ENCODE measurements at places on chromosomes 16 and 17. TPM values are rescaled to one million over a fixed set of nuclear protein-coding genes. Genes with fewer than 3 reads are reported as not detected.

- DNase-seq: no peak
Observed at GRCh38 chr16:87784812-87785211, 19.0 kb upstream of the KLHDC4 start.

DNA sequence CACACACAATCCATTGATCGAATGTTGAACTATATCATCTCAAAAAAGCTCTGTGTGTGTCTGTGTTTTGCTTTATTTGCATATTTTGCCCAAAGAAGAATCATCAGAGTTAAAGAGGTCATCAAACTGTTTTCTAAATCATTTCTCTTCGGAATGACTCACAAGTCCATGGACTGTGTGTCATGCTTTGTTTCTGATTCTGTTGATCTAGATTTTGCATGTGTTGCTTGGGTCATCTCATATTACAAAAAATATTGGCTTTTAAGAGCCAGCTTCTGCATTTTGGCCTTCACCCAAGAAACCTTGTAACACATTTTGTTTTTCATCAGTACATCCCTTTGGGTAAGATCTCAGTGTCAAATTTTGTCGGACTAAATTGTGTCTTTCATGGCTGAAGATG lies 471.2 kb upstream of the HSBP1 start:
- DNase-seq: no peak

- DNase-seq: no peak
Observed at GRCh38 chr16:56295059-56295665, 103.9 kb downstream of the GNAO1 start.

GRCh38 chr16:57299009-57299718 lies 14.7 kb upstream of the PLLP start:
- DNase-seq: no peak

DNA sequence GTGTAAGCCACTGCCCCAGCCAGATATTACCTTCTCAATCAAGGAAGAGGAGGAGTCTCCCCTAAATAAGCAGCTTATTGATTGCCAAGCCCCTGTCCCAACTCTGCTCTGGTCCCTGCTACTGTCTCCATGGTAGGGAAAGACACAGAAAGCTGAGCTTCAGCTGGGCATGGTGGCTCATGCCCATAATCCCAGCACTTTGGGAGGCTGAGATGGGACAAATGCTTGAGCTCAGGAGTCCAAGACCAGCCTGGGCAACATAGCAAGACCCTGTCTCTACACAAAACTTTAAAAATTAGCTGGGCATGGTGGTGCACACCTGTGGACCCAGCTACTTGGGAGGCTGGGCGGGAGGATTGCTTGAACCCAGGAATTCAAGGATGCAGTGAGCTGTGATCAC lies 6.6 kb downstream of the JUP start:
- DNase-seq: no peak

- DNase-seq: peak; percentile 75
Observed at GRCh38 chr16:2715519-2715918, 4.5 kb downstream of the PRSS27 start.

DNA sequence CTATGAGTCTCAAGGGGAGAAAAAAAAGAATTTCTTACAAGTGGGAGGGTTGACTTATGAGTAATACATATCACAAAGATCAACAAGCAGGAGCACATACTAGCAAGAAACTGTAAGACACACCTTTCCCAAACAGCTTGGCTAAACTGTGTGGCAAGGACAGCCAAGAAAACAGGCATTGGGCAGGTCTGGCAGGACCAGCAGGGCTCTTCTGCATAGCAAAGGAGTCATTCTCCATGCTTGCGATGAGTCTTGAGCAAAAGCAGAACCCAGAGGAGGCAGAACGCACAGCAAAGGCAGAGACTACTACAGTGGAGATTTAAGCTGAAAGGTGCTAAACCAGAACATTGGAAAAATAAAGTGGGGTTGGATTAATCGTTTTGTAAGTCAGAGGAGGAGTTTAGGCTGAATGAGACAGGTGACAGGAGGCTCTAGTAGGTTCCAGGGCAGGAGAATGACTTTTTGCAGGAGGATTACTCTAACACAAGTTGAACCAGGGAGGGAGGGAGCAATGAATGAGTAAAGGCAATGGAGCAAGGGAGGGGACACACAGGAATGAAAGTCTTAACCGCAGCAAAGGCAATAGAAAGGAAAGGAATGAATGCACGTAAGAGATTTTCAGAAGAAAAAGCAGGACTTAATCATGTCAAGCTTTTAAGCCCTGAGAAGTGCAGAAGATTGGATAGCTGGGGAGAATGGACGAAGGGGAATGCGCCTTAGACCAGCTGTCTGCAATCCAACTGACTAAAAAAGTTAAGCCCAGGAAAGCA lies 2.7 kb downstream of the N4BP1 start:
- DNase-seq: no peak

GRCh38 chr16:13153696-13154095 lies 252.3 kb downstream of the SHISA9 start:
- no peak for DNase-seq

DNA sequence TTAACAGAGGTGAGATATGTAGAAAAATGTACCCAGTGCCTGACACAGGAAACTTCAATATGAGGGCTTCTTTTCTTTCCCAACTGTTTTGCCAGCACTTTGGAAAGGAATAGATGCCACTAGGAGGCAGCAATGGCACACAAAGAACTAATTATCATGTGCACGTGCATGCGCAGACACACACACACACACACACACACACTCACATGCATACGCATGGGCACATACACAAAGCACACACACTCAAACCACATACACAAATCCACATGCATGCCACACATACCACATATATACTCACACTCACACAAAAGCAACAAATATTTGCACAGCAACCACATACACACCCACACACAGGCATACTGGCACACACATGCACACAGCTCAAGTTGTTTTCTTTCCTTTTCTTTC lies 8.8 kb upstream of the CEP112 start:
- DNase-seq: peak; percentile 16

DNA sequence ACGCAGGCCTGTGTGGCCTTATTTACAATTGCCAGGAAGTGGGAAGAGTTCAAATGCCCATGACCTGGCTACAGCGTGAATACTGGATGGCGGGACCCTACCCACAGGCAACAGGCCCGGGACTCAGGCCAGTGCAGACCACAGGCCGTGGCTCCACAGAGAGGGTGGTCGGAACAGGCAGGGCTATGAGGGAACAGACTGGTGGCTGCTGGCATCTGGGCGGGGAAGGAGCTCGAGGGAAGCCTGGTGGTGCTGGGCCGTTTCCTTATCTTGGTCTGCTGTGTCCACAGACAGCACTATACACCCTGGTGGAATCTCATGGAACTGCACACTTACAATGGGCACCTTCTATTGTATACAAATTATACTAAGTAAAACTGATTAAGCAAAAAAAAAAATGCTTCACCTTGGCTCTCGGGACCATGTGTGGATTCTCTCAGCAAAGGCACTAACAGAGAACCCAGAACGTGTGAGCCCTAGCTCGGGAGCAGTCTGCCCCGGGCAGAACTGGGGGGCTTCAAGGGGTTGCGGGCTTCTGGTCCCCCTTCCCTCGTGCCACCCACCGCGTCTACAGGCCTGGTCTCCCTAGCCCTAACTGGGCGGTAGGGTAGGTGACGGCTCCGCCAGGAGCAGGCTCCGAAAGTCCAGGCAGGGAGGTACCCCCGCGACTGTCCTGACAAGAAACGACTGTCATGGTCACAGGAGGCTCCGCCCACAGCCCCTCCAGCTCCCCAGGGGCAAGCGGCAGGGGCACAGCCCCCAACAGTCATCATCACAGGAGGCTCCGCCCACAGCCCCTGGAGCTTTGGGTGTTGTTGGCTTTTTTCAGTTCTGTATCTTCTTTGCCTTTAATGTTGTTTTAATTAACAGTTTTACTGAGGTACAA lies 21.8 kb downstream of the CEP131 start:
- DNase-seq: no peak

DNA sequence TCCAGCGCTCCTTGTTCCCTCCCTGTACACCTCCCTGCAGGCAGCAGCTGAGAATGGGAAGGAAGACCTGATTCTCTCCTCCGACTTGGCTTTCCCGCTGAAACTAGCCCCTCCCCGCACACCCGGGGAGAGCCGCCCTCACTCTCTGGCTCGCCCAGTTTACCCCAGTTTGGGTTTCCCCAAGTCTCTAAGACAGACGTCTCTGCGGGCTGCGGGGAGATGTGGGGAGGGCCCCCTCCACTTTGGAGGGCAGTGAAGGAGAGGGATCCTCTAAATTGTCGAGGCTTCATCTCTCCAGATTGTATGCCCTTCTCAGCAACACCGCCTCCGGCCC lies 797 bp downstream of the GRB7 start:
- peak; percentile 51 for DNase-seq

DNA sequence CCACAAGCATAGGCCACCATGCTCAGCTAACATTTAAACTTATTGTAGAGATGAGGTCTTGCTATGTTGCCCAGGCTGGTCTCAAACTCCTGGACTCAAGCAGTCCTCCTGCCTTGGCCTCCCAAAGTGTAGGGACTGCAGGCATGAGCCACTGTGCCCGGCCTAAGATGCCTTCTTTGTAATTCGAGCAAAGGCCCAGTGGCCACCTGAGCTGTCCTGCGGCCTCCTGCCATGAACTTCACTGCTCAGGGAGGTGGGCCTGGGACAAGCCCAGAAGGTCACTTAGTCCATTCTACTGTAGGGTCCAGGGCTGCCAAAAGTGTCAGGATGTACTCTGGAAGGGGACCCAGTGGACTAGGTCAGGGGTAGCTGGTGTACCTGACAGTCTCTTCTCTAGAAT lies 30.5 kb downstream of the DHX38 start:
- DNase-seq: no peak

DNA sequence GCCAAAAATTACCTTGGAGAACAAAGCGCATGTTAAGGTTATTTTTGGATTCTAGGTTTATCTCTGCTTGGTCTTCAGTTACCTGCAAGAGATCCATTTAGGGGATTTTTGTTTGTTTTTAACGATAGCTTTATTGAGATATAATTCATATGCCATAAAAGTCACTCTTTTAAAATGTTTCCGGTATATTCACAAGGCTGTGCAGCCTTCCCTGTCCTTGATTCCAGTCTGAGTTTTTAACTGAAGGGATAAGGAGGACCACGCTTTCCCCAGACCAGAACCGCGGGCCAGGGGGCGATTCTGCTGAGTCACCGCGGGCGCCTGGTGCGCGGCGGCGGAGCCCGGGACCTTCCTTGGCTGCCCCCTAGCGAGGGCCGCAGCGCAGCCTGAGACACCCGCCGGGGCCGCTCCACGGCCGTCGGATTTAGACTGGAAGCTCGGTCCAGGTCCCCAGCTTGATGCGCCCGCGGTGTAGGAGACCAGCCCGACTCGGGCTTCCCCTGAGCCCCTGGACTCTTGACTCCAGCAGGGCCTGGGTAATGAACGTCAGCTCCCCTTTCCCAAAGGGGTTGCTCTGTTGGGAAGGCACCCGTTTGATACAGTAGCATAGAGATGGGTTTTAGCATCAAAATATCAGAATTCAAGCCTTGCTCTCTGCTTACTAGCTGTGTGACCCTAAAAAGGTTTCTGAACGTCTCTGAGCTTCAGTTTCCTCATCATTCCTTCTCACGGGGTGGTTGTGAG lies 50.0 kb upstream of the STH start:
- peak; percentile 34 for DNase-seq

GRCh38 chr16:17282247-17282646 lies 188.5 kb downstream of the XYLT1 start:
- DNase-seq: no peak

GRCh38 chr16:54488729-54489128 lies 202.1 kb upstream of the IRX3 start:
- no peak for DNase-seq

- no peak for DNase-seq
Observed at GRCh38 chr17:4038076-4038475, 73.8 kb upstream of the ATP2A3 start.

DNA sequence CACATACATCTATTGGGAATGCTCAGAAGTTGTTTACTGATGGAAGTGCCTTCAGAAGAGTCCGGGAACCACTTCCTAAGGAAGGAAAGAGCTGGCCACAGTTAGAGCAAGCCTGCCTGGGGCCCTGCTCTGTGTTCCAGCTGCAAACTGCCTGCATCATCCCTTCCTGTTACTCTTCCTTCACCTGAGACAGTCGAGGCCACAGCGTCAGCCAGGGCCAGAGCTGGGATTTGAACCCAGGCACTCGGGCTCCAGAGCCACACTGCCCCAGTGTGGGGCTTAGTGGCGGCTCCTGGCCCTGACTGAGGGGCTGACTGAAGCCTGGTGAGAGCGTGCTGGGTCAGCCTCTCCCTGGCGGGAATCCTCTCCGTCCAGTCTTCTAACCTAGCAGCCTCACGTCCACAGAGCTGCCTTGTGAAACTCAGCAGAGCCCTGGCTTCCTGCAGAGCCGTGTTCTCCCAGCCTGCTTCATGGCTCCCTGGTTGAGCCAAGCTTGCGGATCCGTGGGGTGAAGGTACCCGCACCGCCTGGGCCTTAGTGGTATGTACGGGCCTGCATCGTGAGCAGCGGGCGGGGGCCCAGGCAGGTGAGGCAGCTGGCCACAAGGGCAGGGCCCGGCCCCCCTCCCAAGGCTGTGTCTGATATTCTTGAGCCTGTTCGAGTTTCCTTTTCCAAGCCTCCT lies 4.6 kb upstream of the C17orf99 start:
- no peak for DNase-seq

GRCh38 chr17:7313890-7314718 lies 1.1 kb downstream of the GPS2 start:
- DNase-seq: no peak

GRCh38 chr17:8382052-8382879 lies 727 bp downstream of the RPL26 start:
- no peak for DNase-seq

GRCh38 chr17:80011989-80012555 lies 23.6 kb downstream of the TBC1D16 start:
- no peak for DNase-seq

DNA sequence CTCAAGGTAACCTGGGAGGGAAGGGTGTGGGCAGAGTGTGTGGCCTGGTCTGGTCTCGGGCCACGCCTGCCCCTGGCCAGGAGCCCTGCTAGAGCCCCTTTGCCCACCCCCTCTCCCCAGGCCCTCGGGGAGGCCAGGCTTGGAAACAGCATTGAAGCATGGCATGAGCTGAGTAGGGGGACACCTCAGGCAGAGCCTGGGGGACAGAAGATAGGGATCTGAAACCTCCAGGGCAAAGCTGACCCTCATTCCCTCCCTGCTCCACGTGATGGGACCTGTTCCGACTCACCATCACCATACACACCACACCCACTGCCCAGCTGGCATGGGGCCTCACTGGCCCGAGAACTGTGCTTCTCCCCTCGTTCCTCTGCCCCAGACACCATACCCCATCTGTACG lies 2.5 kb downstream of the RFNG start:
- no peak for DNase-seq

OXLD1 gene
- 93.9 TPM for polyA plus RNA-seq

CRYBA1 gene
- not detected for polyA plus RNA-seq

VPS35 gene
- 53.2 TPM for polyA plus RNA-seq

IL21R gene
- 49.6 TPM for polyA plus RNA-seq

SPNS2 gene
- polyA plus RNA-seq: not detected

CES5A gene
- polyA plus RNA-seq: not detected

SPATA33 gene
- 6.8 TPM for polyA plus RNA-seq

ENPP7 gene
- polyA plus RNA-seq: not detected

P2RX1 gene
- not detected for polyA plus RNA-seq

MYO15A gene
- 0.29 TPM for polyA plus RNA-seq

SULT1A4 gene
- 0.43 TPM for polyA plus RNA-seq

PRDM7 gene
- polyA plus RNA-seq: not detected

SLC38A8 gene
- polyA plus RNA-seq: not detected
